DMS153 (cell line): ENCODE measurements at places on chromosomes 7 and 10.
A peak's percentile ranks its signal among the peaks of the same experiment; 100 is the strongest.

DNA sequence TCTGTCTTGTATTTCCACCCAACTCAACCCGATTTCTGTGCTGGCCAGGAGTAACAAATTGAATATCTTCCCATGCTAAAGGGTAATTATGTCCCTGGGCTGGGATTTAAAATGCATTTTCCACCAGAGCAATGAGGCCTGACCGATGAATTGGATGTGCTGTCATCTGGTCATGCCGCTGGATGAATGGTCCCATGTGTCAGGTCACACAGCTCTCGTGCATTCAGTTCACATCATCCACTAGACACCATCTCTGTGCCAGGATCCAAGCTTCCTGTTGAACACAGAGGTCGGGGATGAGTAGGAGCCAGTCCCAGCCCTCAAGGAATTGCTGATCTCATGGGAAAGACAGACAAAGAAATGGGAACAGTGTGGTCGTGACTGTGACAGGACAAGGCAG, 200.8 kb downstream of the ADRA2A start:
- no peak for DNase-seq

DNA sequence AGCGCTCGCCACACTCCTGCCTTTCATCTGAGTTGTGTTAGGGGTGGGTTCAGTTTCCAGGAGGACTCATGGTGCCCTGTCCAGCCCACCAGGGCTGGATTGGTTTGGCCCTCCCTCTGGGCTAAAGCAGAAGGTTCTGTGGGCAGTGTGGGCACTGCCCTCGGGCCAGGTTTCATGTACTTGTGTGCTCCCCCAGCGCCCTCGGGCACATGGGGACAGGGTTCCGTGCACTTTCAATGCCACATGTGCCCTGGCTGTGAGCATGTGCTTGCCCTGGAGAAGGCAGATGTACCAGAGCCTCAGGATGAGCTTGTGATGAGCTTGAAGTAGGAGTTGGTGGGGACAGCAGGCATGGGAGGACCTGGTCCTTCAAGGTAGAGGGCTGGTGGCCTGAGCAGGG, 35.6 kb upstream of the ZNF716 start:
- no peak for DNase-seq

GRCh38 chr10:79333513-79333912, 13.8 kb upstream of the PPIF start:
- DNase-seq, result no peak

DNA sequence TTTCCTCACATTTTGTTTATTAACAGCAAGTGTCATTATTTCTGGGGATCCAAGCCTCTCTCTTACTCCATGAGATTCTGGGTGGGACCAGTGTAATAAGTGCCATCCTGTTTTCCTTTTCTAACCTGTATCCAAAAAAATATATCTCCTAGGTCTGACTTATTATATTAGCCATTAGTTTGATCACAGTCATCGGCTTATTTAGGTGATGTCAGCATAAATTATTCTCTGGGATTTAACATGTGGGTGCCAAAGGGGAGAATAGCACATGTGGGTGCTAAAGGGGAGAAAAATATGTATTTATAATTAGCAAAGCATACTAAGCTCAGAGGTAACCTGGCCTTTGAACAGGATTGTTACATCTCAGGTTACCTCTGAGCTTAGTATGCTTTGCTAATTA, 293.8 kb upstream of the SEMA3D start:
- DNase-seq, result no peak

DNA sequence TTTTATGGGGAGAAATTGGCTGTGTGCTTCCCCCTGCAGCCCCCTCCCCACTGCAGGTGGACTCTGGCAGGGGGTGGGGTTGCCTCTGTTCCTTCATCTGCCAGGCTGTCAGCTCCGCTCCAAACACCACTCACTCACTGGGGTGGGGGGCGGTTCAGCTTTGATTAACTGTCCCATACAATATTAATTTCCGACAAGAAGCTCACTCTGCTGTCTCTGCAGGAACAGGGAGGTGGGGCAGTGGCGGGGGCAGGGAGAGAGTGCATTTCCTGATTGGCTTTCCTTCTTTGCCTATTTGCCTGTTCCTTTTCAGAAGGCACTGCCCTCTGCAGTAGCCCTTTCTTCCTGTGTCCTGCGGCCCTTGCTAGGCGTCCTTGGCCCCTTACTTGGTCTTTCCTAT, 500.8 kb downstream of the PLXNA4 start:
- DNase-seq, result no peak

- DNase-seq, result no peak
Measured at GRCh38 chr7:93921186-93921585, 349 bp upstream of the GNG11 start.

GRCh38 chr7:82384051-82384464, 59.5 kb downstream of the CACNA2D1 start:
- no peak for DNase-seq

DNA sequence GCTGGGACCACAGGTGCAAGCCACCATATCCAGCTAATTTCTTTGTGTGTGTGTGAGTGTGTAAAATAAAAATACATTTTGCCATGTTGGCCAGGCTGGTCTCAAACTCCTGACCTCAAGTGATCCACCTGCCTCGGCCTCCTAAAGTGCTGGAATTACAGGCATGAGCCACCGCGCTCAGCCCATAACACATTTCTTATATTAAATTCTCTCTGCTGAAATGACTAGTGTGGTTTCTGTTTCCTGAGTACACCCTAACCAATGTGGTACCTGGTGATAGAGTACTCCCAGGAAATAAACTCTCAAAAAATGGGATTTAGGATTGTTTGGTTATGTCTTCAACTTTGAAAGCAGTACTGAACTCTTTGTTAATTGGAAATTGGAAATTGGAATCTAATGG, 19.4 kb upstream of the FHIP2A start:
- DNase-seq, result no peak

- DNase-seq, result no peak
Measured at GRCh38 chr10:103544657-103545310, 51.3 kb downstream of the NEURL1 start.

DNA sequence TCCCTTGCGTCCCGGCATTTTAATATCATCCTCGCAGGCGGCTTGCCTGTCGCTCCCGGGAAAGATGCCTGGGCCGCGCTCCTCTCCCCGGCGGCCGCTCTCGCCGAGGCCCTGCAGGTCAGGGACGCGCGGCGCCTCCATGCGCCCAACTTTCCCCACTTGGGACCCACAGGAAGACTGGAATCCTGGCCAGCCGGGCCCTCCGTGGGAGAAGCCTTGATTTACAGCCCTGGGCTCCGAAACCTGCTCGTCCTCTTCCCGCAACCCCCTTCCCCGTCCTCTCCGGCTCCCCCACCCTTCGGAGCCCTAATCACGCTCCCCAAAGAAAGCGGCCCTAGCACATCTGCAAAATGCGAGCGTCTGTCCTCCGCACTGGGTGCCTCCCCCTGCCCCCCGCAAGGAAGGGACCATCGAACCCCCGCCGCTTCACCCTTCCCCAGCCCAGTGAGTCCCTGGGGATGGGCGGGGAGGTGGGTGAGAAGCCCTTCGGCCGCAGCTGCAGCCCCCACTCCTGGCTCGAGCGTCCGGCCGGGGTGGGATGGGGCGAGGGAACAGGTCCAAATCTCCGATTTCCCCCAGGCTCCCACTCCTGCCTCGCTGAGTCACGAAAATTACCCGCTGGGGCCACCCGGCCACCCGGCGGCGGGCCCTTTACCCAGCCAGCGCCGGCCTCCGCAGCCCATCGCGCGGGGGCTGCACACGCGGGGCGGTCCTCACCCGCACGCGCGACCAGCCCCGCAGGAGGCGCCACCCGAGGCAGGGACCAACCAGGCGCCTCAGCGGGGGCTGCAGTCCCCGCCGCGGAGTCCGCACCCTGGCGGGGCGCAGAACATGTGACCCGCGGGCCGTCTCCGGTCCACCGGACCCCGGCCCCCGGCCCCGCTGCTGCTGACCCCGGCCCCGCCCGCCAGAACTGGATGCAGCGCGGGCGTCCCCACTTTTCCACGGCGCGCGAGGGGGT, 695 bp downstream of the HSPA12A start:
- no peak for DNase-seq

GRCh38 chr7:82335927-82336326, 107.7 kb downstream of the CACNA2D1 start:
- DNase-seq, result peak; percentile 89

DNA sequence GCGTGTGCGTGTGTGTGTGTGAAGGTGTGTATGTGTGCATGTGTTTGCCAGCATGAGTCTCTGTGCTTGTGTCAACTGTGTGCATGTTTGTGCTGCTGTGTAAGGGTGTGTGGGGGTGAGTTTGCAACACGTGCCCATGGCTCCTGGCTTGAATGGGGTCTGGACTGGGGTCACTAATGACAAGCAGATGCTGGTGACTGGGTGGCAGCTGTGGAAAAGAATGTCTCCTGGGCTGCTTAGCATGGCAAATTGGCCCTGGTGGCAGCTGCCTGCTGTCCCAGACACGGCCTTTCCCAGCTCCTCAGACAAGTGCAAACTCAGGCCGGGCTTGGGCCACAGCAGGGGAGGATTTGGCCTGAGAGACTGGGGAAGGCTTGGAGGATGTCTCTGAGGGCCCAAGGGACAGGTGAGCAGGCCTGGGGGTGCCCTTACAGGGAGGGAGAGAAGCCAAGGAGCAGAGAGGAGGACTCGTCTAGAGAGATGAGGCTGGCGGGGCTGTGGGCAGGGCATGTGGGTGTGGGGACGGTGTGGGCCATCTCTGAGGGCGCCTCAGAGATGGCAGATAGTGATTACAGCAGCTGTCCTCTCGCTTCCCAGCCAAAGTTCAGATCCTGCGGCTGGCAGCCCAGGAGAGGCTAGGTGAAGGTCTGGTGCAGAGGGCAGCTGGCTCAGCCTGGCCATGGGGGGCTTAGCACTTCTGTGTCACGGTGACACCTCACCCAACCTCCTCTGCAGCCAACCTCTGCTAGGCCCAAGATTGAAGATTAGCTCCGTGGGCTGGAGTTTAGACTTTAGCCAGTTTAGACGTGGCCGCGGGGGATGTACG, 1.5 kb downstream of the AQP1 start:
- no peak for DNase-seq

DNA sequence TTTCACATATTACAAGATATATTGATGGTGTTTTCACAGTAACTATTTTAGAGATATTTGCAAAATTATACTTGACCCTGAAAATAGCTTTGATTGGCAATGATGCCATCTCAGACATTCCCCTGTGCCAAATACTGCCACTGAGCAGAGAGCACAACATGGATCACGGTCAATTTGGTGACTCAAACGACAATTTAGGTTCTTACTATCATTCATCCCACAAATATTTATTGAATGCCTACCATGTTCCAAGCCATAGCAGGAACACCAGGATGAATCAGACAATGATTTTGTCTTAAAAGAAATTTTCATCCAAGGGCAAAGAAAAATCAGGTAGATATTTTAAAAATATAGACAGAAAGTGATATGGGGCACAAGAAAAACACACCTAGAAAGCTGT, 153.2 kb upstream of the ADO start:
- DNase-seq, result no peak

- DNase-seq, result no peak
Measured at GRCh38 chr10:77208684-77209256, 428.8 kb downstream of the KCNMA1 start.

- peak; percentile 36 for DNase-seq
Measured at GRCh38 chr10:58919927-58920654, 256.4 kb upstream of the PHYHIPL start.

GRCh38 chr7:106768324-106768751, 96.7 kb upstream of the PIK3CG start:
- DNase-seq, result no peak

GRCh38 chr7:65251851-65252620, 121.6 kb upstream of the ZNF92 start:
- peak; percentile 64 for DNase-seq

GRCh38 chr10:92213049-92213448, 77.8 kb downstream of the CPEB3 start:
- DNase-seq, result no peak

DNA sequence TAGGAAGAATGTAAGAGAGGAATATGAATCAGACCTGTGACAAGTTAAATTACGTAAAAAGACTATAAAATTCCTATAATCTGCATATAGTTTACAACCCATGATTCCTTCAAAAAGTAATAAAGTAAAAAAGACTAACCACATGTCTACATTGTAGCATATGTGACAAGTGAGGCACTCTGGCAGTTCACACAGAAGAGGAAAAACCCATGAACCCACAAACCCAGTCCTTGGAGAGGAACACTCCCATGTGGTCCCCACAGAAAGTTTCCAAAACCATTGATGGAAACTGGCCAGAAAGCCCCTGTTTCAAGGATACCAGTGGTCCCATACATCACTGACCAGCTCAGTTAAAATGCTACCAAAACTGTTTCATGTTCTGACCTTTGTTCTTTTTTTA, 15.7 kb downstream of the KDM7A start:
- DNase-seq, result no peak
